Stimulated activated CD8-positive, alpha-beta memory T cell treated with anti-CD3 and anti-CD28 coated beads, Interleukin-15, amount 100 ng/mL, for 1 hour (primary cell): ENCODE measurements at places on chromosomes 11 and 22.

- no peak for DNase-seq
Observed at GRCh38 chr11:61076506-61077304, 25.6 kb upstream of the CD5 start.

DNA sequence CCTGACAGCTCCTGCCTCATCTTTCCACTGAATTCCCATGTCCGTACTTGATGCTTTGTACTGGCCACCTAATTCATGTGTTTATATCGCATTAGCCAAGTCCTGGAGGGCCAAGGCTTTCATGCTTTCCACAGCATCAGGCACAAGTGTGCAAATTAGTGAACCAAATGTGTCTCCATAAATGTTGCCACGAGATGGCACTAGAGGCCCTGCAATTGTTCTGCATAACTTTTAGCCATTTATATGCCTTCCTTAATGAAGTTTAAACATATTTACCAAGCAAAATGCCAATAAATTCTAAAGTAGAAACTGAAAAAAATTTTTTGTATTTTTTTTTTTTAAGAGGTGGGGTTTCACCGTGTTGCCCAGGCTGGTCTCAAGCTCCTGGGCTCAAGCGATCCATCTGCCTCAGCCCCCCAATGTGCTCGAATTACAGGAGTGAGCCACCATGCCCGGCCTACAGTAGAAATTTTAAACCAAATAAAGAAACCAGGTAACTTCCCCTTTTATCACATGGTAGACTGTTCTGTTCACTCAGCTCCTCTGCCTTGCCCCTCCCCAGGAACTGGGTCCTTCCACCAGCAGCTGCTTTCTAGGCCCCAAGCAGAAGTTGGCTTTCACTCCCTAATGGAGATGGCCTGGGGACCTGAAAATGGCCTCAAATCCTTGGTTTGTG is 20.8 kb upstream of the IL18BP start:
- peak; percentile 27 for DNase-seq

- no peak for DNase-seq
Observed at GRCh38 chr11:88909500-88909899, 156.3 kb downstream of the GRM5 start.

GRCh38 chr22:36659762-36660509 is 43.6 kb downstream of the CACNG2 start:
- DNase-seq = no peak

DNA sequence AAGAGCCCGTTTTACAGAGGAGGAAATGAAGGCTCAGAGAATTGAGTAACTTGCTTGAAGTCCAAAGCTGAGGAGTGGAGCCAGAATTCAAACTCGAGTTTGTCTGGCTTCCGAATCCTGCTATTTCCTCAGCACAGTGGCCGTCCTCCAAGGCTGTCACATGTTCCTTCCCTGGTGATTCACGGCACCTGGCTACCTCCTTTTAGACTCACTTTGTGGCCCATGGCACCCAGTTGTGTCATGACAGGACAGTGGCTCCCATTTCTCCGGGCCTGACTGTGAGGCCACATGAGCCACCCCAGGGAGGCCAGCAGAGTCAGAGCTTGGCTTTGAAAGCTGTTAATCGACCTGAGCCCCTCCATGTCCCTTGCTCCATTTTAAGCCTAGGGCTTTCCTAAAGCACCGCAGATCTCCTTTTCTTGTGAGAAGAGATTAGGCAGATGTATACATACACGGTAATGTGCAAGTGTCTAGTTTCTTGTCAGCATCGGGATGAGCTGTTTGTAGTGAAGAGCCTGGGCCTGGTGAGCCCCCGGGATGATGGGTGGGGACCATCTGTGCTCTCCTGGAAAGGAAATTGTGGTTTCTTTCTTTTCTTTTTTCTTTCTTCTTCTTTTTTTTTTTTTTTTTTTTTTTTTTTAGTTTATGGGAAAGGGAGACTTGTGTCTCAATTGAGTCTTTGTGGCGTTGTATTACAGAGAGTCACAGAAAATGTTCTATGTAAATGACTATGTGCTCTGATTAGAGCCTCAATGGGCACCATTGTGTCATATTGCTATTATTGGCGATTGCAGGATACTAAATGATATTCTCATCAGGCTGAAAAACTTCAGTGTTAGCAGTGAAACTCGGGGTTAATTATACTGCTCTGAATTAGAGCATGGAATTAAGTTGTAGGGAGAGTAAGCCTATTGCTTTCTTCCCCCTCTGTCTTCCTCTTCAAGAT is 54.8 kb downstream of the PTPRJ start:
- DNase-seq = no peak

- DNase-seq = no peak
Observed at GRCh38 chr22:50167689-50168489, 2.6 kb upstream of the PANX2 start.

GRCh38 chr22:45505991-45506747 is 3.5 kb downstream of the FBLN1 start:
- no peak for DNase-seq

DNA sequence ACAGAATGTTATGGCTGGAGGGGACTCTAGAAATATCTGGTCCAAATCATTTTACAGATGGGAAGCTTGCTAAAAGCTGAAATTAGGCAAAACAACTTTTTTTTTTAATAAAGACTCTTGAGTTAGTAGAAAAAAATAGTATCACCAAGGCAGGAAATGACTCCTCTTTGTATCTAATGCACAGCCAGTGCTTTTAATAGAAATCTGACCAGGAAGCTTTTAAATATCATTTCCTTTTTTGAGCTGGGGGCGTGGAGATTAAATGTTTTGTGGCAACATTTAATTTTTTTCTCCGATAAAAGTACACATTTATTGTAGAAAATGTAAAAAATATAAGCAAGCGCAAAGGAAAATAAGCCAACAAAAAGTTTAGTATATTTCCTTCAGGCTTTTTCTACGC is 22.5 kb downstream of the TRAF6 start:
- no peak for DNase-seq

- DNase-seq = no peak
Observed at GRCh38 chr11:44133335-44133946, 38.0 kb downstream of the EXT2 start.

DNA sequence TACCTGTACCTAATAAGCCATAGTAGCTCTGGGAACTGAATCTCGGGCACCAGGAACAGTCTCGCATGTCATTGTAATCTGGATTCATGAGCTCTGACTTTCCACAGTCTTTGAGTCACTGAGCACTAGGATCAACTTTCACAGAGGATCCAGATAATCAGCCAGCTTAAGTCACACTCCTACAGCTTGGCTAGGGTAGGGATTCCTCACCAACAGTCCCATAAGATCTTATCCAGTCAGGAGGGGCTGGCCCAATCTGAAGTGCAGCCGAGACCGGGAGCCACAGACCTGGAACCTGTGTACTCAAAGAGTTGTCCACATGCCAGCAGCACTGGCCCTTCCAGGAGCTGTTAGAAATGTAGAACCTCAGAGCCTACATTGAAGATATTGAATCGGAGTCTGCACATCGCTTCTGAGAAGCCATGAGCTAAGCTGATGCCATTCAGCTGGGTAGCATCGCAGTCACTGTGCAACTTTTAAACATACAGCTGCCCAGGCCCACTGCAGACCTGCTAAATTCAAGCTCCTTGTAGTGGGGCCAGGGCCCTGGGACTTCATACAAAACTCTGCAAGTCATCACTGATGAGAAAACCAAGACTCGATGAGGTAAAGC is 538.8 kb upstream of the B3GAT1 start:
- DNase-seq = no peak
